ENCODE measurements at places on chromosomes 12 and 14.

DNA sequence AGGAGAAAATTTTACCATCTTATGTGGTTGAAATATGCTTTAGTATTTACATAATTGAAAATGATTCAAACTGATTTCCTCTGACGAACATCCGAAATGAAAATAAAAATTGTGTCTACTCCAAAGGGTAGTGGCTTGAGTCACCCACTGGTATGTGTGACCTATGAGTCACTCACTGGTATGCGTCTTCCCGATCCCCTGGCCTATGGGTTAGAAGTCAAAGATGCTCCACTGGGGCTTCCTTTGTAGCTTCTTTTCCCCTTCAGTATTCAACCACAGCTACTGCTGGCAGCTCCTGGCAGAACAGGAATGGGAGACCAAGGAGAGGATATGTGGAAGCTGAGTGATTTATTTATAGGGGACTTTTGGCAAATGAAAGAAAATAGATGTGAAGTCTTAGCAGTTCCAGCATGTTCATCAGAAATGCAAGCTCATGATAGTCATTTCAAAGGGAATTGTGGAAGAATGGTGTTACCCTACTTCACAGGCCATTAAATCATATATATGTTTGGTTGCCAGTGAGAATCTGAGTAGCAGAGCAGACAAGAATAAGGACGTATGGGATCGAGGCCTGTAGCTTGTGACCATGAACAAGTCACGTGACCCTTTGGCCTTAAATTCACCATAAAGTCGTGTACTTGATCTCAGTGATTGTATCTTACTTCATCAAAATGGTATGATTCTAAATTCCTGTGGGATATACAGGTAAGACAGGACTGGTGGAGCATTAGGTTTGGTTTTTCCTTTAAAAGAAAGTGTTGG, 108.3 kb downstream of the CRADD start:
- no peak for DNase-seq

DNA sequence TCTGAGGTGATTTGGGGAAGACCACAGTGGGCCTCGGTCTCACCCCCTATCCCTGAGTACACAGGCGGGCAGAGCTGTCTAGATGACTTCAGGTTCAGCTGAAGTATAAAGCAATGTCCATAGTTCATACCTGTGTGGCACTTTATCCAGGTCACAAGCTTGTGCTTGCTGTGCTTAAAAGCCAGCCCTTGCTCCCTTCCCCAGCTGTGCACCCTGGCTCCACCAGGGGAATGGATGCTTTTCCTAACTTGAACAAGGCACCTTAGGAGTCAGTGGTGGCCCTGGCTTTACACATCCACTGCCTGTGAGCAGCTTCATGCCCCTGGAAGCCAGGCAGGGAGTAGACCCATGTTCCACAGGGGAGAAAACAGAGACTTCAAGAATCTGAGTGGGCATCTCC, 5.5 kb downstream of the CARMIL3 start:
- no peak for DNase-seq

- DNase-seq = no peak
Measured at GRCh38 chr14:79643132-79643531, 568.2 kb downstream of the DIO2 start.

GRCh38 chr14:94237983-94238382, 55.1 kb downstream of the SERPINA10 start:
- DNase-seq = no peak

- DNase-seq = no peak
Measured at GRCh38 chr14:21192875-21193535, 37.1 kb upstream of the OR5AU1 start.

- DNase-seq = no peak
Measured at GRCh38 chr14:104200106-104200505, 61.7 kb downstream of the KIF26A start.

DNA sequence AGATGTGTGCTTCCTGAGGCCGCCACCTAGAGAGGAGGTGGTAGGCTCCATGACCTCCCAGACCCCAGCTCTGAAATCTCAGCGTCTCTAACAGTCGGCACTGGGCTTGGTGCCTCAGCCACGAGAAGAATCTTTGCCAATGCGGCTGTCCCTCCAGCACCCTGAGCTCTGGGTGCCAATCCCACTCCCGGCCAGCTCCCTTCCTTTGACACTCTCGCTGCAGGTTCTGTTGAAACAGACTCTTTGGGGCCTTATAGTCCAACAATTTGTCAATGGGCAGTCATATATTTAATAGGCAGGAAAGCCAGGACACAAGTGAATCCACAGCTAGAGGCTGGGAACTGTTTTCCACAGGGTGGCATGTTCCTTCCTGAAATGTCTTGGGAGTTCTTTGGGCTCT, 52.8 kb downstream of the PRMT8 start:
- DNase-seq = no peak

GRCh38 chr14:90405101-90405500, 8.3 kb downstream of the CALM1 start:
- DNase-seq = no peak

All from right renal cortex interstitium (tissue), 3 donors.